Peyer's patch (tissue), 4 donors: ENCODE measurements at places on chromosomes 12 and 14. TPM values are rescaled to one million over a fixed set of nuclear protein-coding genes. Genes with fewer than 3 reads are reported as not detected.

GRCh38 chr12:129937426-129937825 is 33.6 kb upstream of the TMEM132D start:
- H3K4me1 ChIP-seq, result no peaks in the 10 kb centered on the region
- no peak overlapping the region for H3K4me3 ChIP-seq
- no peaks in the 10 kb centered on the region for H3K36me3 ChIP-seq
- no peak for DNase-seq
- H3K27ac ChIP-seq, result no peak overlapping the region

The OTX2 gene
- not detected for total RNA-seq

The TMEM179 gene
- not detected for total RNA-seq

GRCh38 chr12:53344824-53345485 is 8.8 kb upstream of the SP7 start:
- peak; percentile 86 for DNase-seq
- H3K4me3 ChIP-seq, result peak overlapping the region; percentile 61
- no peaks in the 10 kb centered on the region for H3K36me3 ChIP-seq
- no peaks in the 10 kb centered on the region for H3K27me3 ChIP-seq

DNA sequence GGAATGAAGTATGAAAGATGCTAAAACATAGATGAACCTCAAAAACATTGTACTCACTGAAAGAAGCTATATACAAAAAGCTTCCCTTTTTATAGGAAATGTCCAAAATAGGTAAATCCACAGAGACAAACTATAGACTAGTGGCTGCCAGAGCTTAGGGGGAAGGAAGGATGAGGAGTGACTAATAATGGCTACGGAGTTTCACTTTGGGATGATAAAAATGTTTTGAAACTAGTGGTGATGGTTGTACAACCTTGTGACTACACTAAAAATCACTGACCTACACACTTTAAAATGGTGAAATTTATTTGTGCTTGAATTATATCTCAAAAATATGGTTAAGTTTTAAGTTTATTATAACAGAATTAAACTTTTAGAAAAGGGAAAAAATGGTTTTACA is 37.1 kb upstream of the AMN1 start:
- no peaks in the 10 kb centered on the region for H3K36me3 ChIP-seq
- no peaks in the 10 kb centered on the region for H3K27me3 ChIP-seq
- H3K4me3 ChIP-seq, result no peak overlapping the region
- DNase-seq, result no peak
- no peak overlapping the region for H3K27ac ChIP-seq

The ISCU gene
- total RNA-seq, result 121 TPM

GRCh38 chr14:38124506-38124905 is 83.2 kb upstream of the SSTR1 start:
- no peak for DNase-seq
- no peak overlapping the region for H3K4me3 ChIP-seq
- no peaks in the 10 kb centered on the region for H3K36me3 ChIP-seq
- no peaks in the 10 kb centered on the region for H3K27me3 ChIP-seq
- H3K27ac ChIP-seq, result no peak overlapping the region

The SOCS2 gene
- total RNA-seq, result 36.1 TPM

The SLC7A7 gene
- total RNA-seq, result 30.5 TPM
